ENCODE measurements at places on chromosomes 16 and 17.

GRCh38 chr17:4610656-4611055 is 26.3 kb downstream of the SMTNL2 start:
- DNase-seq: no peak

GRCh38 chr16:29791845-29792807 is 1.6 kb downstream of the KIF22 start:
- DNase-seq: no peak

DNA sequence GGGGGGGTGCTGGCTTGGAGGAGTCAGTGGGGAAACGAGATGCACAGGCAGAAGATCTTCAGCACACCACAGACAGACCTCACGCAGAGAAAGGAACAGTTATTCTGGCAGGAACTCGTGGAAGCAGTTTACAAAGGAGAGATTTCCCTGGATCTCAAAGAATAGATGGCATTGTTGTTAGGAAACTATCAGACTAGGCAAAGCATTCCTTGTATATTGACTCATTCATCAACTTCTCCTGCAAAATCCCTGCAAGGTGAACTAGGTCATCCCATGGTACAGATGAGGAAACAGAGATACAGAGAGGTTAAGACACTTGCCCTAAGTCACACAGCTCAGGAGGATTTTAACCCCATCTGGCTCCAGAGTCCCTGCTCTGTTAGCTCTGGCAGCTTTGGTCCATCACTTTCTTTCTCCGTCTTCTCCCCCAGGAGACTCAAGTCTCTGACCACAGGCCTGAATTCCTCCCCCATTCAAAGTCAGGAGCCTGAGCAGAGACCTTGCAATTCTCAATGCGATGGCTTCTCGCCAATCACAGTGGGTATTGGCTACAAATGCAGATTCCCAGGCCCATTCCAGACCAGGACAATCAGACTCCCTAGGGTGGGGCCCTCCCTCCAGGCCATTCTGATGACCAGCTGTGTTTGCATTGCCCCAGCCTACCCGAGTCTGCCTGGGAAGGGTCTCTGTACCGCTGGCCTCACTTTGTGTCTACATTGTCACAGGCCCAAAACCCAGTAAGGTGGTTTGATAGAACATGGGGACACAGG is 56.4 kb downstream of the LITAF start:
- no peak for DNase-seq

DNA sequence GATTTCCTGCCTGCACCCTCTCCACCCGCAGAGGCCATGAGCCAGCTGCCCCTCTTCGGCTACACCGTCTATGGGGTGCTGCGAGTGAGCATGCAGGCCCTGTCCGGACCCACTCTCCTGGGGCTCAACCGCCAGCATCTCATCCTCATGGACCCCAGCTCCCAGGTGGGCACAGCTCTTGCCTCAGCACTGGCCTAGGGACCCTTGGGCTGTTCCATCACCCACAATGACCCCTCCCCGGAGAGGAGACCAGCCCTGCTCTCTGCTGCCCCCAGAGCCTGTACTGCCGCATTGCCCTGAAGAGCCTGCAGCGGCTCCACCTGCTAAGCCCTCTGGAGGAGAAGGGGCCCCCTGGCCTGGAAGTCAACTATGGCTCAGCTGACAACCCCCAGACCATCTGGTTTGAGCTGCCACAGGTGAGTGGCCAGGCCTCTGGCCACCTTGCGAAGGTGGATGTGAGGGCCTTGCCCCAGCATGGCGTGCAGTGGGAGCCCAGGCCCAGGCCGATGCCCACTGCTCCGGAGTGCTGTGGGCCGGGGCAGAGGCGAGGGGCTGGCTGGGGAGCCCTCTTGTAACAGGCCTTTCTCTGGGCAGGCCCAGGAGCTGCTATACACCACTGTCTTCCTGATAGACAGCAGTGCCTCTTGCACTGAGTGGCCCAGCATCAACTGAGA is 7.3 kb upstream of the SMIM5 start:
- DNase-seq: no peak

DNA sequence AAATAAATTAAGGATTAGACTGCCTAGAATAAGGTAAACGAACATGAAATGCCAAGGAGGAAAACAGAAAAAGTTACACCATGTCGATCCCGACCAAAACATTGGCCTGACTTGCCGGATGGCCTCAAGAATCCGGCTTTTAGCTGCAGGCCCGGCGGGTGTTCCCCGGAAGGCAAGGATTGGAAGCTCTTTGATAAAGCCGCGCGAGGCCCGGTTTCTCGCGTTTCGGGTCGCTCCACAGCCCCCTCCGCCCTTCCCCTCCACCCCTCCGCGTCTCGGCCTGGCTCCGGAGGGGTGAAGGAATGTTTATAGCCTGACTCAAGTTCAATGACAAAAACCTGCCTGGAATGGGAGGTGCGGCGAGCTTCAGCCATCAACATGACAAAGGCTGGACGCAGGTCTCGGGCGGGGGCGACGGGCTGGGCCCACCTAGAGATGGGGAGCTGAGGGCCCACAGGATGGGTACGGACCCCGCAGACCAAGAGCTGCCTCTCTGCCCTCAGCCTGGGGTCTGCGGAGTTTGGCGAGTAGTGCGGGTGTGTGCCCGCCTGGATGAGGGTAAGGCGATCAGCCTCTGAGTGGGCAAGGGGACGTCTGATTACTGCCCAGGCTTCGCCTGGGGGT is 2.6 kb downstream of the PRAC1 start:
- no peak for DNase-seq

- no peak for DNase-seq
These were observed 4.2 kb downstream of the RPL13 start for GRCh38 chr16:89564476-89565255.

- DNase-seq: no peak
These were observed 10.7 kb downstream of the TACO1 start for GRCh38 chr17:63611354-63611753.

DNA sequence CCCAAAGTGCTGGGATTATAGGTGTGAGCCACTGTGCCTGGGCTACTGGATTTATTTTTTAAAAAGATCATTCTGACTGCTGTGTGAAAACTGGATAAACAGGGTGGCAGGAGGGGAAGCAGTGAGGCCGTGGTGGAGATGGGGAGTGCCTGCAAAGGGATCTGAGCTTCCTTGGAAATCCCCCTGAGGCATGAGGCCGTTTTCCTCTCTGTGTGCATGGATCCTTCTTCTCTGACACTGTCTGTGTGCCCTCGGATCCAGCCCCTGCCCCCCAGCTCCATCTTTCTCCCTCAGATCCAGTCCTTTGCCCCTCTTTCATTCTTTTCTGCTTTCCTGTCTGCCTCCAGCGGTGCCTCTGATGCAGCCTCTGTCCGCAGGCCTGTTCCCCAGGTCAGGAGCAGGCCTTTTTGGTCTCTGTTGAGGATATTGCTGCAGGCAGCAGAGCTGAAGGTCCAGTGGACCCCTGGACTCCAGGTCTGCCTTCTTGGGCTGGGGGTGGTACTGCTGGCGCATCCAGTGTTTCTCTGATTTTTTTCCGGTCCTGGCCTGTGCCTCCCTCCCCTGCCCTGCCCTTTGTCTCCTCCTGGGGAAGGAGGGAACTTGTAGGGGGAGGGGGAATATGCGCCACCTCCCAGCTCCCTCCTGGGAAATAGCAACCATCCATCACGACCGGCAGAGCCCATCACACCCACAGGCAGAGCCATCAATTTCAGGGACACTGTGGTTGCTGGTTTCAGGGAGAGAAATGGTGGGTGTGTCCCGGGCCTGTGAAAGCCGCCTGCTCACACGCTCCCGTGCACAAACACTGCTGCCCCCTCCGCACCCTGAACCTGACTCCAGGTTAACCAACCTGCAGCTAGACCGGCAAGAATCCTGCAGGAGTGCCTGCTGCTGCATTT is 17.0 kb downstream of the MGAT5B start:
- DNase-seq: no peak

DNA sequence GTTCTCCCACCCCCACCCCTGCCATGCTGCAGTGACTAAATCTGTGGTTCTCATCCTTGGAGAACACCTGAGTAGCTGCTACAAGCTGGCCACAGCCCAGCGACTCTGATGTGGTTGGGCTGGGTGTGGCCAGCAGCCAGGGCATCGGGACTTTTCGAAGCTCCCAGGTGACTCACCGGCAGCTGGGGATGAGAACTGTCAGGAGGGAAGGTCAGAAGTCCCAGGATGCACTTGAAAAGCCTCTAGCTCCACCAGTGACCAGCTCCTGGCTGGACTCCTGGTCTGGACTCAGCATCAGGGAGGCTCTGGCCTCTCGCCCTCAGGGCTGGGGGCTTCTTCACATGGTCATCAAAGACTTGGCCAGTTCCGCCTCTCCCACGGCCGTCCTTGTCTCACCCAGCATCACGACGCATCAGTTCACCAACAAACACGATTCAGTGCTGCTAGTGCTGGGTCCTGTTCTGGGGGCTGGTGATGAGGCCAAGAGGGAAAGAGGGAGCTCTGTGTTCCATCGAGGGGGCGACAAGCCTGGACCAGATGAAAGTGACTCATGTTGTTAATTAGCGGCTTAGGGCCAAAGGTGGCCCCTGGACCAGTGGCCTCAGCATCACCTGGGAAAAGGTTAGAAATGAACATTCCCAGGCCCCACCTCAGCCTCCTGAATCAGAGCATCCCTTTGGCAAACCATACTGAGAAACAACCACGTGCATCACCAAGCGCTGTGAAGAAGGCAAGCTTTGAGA is 3.9 kb upstream of the C17orf99 start:
- DNase-seq: no peak

- DNase-seq: no peak
These were observed 453 bp upstream of the WFIKKN1 start for GRCh38 chr16:630249-630814.

DNA sequence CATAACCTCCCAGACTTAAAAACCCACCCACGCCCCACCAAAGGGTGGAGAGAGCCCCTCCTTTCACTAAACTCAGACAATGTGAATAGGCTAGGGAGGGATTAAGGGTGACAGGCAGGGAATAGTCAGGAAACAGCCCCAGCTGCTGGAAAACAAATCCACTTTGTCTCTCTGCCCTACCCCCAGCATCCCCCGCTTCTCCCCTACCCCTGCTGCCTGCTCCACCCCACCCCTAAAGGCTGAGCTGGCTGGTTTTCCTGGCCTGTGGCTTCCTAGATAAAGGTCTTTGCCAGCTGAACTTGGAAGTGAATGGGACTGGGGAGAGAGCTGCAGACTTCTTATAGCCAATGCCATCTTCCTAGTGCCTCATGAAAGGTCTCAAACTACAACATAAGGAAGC is 15.0 kb downstream of the CAVIN1 start:
- no peak for DNase-seq

GRCh38 chr16:78605548-78606101 is 506.2 kb downstream of the WWOX start:
- DNase-seq: no peak

DNA sequence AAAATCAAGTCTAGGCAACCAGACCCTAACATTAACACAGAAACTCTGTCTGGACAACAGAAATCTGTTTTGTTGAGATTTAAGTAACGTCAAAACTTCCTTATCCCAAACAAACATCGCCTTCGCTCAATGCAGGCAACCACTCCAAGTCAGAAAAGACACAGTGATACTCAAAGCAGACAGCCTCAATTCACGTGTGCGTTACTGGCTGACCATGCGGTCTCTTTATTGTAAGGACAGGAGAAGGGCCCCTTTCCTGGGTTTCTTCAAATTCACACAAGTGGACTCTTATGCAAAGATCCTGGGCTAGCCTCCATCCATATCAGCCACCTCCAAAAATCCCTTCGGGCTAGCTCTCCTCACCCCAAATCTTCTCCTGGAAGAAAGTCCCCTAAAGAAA is 467.7 kb downstream of the SOX9 start:
- DNase-seq: no peak

DNA sequence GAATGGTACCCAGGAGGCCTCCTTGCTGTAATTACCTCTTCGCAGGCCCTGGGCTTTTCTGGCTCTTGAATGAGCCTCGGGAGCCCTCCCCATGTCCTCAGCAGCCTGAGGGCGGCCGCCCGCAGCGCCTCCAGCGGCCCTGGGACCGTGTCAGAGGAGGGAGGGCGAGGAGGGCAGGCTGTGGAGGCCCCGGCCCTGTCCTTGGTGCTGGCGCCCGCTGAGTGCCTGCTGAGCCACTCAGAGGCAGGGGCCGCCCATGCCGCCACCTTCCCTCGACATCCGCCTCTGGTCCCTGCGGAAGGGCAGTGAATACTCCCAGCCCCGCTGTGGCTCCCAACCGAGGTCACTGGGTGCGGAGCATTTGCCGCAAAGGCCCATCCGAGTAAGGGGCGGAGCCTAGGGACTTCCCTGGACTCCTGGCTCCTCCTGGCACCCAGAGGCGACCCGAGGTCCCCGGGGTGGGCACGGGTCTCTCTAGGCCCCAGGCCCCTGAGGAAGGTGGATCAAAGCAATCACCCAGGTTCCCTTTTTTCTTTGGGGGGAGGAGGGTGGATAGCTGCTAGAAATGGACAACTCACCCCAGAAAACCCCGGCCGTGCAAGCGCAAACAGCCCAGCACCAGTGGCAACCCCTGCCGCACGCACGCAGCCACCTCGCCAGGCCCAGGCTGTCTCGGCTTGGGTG is 2.8 kb downstream of the RBFOX3 start:
- no peak for DNase-seq

GRCh38 chr17:20991276-20992037 is 51.4 kb downstream of the USP22 start:
- DNase-seq: no peak

DNA sequence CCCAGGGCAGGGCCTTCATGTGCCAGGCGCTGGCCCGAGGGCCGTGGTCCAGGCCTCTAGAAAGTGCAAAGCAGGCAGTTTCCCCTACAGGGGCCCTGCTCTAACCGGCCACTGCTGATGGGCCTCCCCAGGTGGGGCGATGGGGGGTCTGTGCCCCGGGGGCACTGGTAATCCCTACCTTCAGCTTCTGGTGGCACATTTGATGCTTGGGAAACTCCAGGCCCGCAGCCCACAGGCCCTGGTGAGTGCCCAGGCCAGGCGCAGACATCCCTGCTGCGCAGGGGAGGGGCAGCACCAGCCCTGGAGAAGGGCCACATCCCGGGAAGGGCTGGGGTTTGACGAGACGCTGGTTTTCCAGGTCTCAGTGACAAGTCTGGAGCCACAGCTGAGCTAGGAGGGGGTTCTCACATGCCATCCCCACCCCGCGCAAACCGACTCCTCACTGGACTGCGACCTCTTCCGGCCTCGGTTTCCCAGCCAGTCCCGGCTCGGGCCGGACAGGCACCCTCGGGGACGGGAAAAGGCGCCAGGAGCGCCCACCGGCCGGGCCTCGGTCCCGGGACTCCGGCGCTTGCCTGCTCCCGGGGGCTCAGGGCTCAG is 1.6 kb downstream of the DOC2B start:
- DNase-seq: no peak

- no peak for DNase-seq
These were observed 54.7 kb downstream of the SLC6A2 start for GRCh38 chr16:55710466-55710865.

- DNase-seq: no peak
These were observed 152.6 kb downstream of the CYB561 start for GRCh38 chr17:63293323-63294075.

- DNase-seq: no peak
These were observed 28.4 kb upstream of the NPTX1 start for GRCh38 chr17:80504686-80505413.

DNA sequence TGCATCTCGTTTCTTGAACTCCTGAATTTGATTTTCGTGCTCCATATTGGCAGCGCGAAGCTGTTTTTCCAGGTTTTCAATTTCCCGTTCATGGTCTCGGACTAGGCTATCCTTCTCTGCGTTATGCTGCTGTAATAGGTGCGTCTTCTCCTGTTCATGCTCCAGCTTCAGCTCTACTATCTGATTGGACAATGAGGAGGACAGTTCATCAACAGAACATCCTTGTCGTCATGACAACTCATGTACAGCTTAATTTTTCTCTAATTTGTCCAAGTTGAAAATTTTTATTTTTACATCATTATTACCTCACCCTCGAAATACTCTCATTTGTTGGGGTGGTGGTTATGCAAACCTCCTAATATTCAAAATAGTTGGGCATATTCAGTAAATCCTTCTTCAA is 289.8 kb downstream of the CEP112 start:
- no peak for DNase-seq
